ENCODE measurements at places on chromosomes 11 and 22.

- DNase-seq = no peak
Observed at GRCh38 chr11:116615211-116615865, 157.4 kb downstream of the BUD13 start.

DNA sequence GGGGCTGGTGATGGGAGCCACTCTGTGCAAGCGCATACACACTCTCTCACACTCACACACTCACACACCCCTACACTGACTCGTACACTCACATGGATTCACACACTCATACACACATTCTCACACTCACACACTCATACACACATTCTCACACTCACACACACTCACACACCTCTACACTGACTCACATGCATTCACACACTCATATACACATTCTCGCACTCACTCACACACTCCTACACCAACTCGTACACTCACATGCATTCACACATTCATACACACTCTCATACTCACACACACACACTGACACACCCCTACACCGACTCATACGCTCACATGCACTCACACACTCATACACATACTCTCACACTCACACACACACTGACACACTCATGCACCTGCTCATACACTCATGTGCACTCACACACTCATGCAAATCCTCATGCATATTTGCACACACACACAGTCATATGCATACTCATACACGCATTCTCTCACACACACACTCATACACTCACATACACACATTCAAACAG lies 5.1 kb downstream of the KRTAP5-11 start:
- DNase-seq = no peak

GRCh38 chr11:43419460-43419859 lies 60.7 kb downstream of the TTC17 start:
- peak; percentile 79 for DNase-seq

DNA sequence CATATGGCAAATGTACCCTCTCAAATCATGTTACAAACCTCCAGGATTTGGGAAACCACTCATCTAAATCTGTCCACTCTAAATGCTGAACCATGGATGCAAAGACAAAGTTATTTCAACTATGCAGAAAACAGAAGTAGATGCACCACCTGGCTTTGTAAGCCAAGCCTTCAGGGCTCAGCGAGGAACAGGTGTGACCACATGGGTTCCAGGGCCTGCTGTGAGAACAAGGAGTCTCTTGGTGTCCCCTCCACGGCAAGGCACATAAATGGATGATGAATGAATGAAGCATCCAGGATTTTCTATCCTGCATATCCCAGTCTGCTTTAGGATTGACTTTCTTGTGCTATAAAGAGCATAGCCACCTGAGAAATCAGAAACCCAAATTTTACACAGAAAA lies 284.5 kb downstream of the LARGE1 start:
- DNase-seq = no peak

- DNase-seq = no peak
Observed at GRCh38 chr22:42889304-42889703, 32.2 kb upstream of the ARFGAP3 start.

- DNase-seq = no peak
Observed at GRCh38 chr22:46273432-46274148, 5.8 kb downstream of the TTC38 start.

DNA sequence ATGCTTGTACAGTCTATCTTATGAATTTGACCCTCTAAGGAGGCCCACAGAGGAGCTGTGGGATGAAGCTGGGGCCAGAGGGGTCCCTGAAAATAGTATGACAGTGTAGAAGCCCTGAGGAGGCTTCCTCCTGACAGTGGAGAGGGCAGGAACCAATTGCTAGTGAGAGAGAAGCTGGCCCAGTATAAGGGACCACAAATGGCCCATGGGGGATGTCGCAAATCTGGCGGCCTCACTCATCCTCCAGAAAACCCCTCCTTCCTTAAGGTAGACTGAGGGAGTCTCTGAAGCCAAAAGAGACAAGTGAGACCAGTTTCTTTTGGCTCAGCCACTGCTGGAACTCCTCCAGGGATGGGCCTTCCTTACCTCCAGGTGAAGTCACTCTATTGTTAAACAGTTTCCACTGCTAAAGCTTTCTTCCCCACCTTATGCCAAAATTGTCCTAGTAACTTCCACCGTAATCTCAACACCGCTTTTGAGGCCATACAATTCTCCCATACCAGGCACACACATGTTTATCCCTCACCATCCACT lies 17.8 kb upstream of the CASTOR1 start:
- DNase-seq = no peak

DNA sequence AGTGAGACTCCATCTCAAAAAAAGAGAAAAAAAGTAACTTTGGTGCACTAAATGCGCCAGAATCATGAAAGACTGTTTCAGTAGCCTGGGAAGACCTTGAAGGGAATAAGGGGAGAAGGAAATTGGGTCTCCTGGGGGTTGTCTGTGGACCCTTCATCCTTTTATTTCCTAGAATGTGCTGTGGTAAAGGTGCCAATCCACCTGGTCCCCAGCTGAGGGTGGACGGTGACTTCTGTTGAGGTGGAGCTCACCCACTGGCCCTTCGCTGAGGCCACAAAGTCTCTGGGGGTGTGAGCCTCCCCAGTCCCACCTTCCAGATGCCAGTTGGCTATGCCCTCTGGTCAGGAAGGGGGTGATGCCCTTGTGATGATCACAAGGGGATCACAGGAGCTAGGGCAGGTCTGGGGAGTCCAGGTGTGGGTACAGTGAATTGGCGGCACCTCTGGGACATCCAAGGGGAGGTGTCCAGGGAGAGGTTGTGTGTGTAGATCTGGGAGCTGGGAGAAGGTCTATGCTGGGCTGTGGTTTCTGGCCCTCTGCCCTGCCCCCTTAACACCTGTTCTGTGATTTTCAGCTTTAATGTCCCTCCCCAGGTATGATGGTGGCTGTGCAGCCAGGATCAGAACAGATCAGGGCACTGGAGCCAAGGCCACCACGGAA lies 34.2 kb upstream of the LMO1 start:
- DNase-seq = no peak
